Stimulated activated CD4-positive, alpha-beta T cell treated with anti-CD3 and anti-CD28 coated beads, Interleukin-4, amount 100 ng/mL, for 4 hours (primary cell): ENCODE measurements at places on chromosomes 16 and 17.

GRCh38 chr17:79891113-79891730 lies 52.0 kb upstream of the CBX4 start:
- no peak for DNase-seq

DNA sequence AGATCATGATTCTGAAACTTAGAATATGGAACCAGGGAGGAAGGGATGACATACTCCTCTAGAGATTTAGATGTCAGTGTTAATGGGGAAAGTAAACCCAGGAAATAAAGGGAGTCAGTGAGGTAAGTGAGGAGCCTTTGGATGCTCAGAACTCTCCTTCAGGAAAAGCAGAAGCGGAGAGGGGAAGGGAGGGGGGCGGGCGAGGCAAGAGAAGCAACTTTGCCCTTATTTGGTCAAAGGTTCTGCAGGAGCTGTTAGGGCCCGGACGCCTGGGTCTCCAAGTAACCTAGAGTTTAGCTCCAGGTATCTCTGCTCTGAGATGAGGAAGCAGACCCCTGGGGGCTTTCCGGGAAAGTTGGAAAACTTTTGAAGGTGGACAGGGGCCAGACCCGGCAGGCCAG lies 1.3 kb downstream of the PFN1 start:
- no peak for DNase-seq

DNA sequence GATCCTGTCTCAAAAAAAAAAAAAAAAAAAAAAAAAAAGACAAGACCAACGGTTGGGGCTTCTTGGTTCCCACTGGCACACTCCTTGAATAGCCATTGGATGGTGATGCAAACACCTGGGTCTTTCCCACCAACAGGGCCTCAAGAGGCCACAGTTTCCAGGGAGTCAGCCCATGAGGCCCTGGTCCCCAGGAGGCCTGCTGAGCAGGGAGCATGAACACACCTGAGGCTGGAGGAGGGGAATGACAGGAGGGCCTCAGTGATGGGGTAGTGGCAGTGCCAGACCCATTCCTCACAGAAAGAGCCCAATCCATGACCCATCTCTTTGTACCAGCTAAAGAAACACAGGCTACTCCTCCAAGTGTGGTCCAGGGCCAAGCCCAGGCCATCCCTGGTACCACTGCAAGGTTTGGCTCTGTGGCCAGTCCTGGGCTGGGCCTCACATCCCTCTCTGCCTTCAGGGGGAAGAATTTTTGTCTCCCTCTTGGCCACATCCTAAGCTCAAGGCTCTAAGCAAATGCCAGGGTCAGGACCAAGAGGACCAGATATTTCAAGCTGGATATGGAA lies 13.9 kb downstream of the ARL2BP start:
- no peak for DNase-seq

DNA sequence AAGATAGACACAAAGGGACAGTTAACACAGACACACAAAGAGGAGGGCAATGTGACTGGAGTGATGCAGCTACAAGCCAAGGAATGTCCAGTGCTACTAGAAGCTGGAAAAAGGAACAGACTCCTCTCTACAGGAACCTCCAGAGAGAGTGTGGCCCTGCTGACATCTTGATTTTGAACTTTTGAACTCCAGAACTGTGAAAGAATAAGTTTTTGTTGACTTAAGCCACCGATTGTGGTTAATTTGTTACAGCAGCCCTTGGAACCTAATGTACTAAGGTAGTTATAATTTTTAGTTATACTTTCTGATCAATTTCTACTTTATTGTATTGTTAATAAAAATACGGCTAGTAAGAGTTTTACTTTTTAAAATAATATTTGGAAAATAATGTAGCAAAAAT lies 129.1 kb downstream of the MYO1D start:
- no peak for DNase-seq

GRCh38 chr16:87741700-87742415 lies 23.9 kb downstream of the KLHDC4 start:
- DNase-seq: no peak

GRCh38 chr16:29813644-29814562 lies 1.9 kb downstream of the PRRT2 start:
- DNase-seq: no peak

DNA sequence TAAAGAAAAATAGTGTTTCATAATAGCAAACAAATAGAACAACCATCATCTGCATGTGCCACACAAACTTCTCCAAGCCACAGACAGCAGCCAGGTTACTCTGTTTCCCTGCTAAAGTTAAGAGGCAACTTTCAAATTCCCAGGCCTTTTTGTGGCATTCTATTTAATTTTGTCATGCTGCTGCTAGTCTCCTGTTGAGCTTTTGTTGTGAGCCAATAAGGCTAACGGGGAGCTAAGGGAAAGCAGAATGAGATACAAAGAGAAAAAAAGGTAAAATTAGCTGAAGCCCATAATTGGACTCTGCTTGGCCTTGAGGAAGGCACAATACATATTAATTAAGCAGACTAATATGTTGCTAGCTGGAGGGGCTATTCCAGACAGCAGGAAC lies 74.7 kb upstream of the GNAO1 start:
- DNase-seq: no peak

DNA sequence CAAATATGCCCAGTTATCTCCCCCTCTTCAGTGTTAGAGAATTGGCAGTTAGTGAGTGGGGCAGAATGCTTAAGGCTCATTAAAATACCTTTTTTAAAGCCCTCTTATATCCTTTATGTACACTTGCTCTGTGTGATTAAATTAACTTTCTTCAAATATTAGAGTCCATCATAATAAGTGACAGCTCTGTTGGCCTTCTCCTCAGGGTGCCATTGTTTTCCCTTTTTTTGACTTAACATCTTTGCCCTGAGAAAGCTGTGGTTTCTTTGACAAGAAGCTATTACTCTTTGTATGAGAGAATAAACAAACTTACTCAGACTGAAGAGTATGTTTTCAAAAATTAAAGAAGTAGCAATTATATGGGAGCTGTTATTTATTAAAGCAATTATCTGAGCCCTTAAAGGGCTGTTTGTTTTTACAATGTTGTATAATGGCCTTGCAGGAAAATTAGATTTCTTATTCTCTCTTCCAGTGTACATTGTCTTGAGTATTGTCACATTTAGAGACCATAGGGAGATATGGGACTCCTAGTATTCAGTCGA lies 13.4 kb downstream of the RBBP6 start:
- DNase-seq: no peak

DNA sequence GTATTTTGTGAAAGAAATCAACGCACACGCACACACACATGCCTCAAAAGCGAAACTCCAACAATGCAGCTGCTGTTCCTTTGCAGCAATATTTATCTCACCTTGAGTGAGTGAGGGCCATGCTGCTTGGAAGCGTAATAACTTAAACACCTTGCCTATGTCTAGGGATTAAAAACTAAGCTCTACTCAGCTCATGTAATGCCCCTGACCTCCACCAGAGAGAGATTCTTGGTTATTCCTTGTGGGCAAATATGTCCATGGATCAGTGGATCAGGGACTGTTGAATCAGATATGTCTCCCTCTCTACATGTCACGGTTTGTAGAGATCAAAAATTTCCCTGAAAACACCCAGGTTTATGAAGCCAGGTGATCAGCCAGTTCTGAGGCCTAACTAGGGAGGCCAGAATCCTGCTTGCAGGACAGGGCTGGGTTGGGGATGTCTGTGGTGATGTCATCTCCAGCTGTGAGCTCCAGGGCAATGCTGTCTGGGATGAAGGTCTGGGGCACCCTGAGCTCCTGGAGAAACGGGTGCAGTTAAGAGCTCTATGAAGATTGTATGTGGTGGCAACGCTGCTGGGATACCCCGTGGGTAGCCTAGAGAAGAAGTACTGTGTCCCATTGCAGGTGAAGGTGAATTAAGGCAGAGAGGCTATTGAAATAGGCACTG lies 149.4 kb downstream of the KCNJ12 start:
- no peak for DNase-seq

GRCh38 chr17:45973946-45974859 lies 24.8 kb upstream of the STH start:
- no peak for DNase-seq

GRCh38 chr17:80585890-80586845 lies 41.5 kb downstream of the RPTOR start:
- DNase-seq: no peak

- DNase-seq: no peak
Observed at GRCh38 chr16:80369138-80369958, 171.4 kb upstream of the DYNLRB2 start.

- DNase-seq: peak; percentile 54
Observed at GRCh38 chr17:17682293-17682736, 1.1 kb downstream of the RAI1 start.

- no peak for DNase-seq
Observed at GRCh38 chr17:79295307-79295706, 220.7 kb downstream of the ENGASE start.

GRCh38 chr16:87212026-87212425 lies 105.2 kb downstream of the C16orf95 start:
- no peak for DNase-seq

DNA sequence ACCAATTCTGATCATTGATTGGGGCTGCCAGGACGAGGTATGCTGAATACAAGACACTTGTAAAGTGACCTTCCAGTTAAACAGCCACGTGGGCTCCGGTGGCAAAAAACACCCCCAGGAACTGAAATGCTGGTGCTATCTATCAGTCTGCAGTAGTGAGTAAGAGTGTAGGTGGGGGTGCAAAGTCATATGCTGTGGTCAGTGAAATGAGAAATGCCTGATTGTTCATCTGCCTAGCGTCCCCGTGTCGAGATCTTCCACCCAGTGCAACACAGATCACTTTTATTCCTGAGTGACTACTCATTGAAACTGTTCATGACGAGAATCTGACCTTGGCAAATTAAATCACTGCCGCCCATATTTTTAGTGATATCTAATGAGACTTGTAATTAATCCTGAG lies 806.5 kb upstream of the GOT2 start:
- DNase-seq: no peak

- DNase-seq: no peak
Observed at GRCh38 chr16:13864689-13865088, 55.3 kb upstream of the ERCC4 start.

GRCh38 chr16:55324285-55325079 lies 479 bp downstream of the IRX6 start:
- no peak for DNase-seq

DNA sequence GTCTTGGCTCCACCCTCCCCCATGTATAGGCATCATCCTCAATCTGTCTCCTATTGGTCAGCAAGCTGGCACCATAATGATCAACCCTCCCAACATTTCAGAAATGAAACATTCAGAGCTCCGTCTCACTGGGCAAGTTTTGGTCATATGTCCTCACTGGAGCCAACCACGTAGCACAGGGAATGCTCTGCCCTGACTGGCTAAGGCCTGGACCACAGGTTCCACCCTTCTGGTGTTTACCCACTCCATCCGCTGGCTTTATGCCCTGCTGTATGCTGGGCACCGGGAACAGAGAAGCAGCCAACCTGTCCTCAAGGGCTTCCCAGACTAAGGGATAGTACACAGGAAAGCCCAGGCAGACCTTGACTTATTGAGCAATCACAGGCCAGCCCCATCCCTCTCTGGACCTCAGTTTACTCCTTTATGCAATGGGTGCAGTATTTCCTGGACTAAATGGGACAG lies 20.5 kb downstream of the MYO15A start:
- DNase-seq: no peak

GRCh38 chr17:78045316-78045715 lies 83.2 kb downstream of the TMC6 start:
- DNase-seq: no peak

- no peak for DNase-seq
Observed at GRCh38 chr16:57394444-57394843, 10.1 kb upstream of the CCL17 start.

GRCh38 chr17:76260669-76261068 lies 4.5 kb upstream of the UBALD2 start:
- DNase-seq: no peak

- no peak for DNase-seq
Observed at GRCh38 chr16:83198977-83199376, 572.2 kb downstream of the CDH13 start.

DNA sequence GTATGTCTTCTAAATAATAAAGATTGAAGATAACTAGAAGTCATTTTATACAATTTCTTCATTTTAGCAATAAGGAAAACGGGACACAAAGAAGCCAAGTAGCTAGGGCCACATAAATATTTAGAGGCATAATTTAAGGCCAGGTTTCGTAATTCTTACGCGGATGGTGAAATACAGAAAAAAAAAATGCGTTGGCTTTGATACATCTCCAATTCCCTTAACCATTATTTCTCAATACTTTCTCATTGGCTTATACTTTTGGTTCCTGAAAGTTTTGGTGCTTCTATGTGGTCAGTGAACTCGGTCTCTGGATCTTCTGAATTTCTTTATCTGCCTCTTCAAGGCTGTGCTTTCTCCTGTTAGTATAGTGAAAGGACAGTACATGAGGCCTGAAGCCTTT lies 888.1 kb downstream of the KCNJ2 start:
- no peak for DNase-seq

GRCh38 chr16:62585041-62585545 lies 548.9 kb upstream of the CDH8 start:
- DNase-seq: no peak

DNA sequence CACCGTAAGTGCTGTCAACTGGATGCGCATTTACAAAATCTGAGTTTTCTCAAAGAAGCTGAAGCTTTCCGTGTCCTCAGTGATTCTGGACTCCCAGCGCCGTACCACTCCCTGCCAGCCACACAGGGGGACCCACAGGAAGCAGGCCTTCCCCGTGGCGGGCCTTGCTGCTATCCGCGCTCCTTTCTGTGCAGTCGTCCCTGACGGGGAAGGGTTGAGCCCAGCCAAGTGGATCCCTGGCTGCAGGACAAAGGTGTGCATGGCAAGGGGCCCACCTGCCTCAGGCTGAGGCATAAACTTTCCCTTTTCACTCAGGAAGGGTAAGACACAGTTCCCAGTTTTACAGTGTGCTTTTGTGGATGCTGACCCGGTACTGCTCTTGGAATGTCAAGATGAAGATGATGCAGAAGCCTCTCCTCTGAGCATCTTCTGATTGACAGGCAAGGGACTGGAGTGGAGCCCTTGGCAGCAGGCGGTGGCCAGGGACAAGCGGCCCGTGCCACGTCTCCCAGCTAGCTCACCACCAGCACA lies 93.0 kb downstream of the ANKRD11 start:
- DNase-seq: no peak

- DNase-seq: no peak
Observed at GRCh38 chr17:63950940-63951907, 19.1 kb upstream of the CD79B start.

DNA sequence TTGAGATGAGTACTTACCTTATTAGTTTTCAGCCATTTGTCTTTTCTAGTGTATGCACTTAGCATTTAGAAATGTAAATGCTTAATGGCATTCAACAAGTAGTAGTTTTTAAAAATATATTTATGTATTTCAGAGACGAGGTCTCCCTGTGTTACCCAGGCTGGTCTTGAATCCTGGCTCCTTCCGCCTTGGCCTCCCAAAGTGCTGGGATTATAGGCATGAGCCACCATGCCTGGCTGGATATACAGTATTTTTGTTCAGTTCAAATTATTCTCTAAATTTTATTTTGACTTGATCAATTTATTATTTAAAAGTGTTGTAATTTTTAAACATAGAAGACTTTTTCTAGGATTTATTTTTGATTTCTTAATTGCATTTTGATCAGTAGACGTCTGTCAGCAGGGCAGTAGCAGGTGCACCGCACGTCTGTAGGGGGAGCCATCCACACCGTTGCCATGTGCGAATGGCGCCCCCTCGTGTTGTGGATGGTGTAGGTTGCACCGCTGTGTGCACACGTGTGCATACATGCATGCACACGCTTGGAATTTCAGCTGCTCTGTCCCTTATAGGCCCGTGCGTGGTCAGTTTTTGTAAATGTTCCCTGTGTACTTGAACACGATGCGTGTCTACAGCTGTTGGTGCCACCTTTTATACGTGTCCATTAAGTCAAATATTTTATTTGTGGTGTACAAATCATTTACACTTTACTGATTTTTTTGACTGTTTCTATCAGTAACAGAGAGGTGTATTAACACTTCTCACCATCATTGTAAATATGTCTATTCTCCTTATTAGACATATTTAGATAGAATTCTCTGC lies 30.6 kb downstream of the RPTOR start:
- peak; percentile 86 for DNase-seq
